ENCODE measurements at places on chromosomes 2 and 18. TPM values are rescaled to one million over a fixed set of nuclear protein-coding genes. Genes with fewer than 3 reads are reported as not detected.

DNA sequence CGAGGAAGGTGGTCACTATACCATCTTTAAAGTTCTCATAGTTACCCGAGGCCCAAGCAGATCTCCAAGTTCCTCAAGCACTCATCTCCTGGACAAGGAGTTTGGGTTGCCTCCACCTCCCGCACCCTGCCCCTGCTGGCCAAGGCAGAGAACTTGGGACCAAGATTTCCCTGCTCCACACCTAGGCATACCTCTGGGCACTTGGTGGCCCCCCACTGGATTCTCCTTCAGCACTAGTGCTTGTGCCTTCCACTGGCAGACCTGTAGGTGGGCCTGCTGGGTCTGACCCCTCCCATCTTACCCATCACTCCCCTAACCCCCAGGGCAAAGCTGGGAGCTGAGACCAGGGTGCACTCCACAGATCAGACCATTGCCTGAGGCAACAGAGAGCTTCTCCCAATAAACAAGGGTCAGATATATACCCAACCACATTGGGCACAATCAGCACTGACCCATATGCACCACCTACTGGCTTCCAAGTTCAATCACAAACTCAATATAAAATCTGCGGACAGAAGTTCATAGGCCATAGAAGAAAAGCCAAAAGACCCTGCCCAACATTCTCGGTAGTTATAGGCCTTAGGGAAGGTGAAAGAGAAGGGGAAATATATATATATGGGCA is 244.2 kb downstream of the EXOC6B start:
- DNase-seq: no peak

DNA sequence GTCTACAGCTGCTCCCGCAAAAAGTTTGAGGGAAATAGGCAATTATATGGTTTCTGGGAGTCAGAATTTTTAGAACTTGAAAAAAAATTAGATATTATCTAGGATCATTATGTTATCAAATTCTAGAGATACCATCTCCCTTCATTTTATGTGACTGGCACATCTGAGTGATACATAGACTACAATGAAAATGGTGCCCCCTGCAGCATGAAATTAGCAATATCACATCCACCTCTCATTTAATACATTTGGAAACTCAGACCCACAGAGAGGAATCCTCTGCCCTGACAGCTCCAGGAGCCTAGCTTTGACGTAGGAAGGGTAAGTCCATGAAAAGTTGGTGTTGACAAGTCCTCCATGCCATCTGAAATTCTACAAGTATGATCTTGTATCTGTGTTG is 381.6 kb downstream of the SUCLG1 start:
- DNase-seq: no peak

DNA sequence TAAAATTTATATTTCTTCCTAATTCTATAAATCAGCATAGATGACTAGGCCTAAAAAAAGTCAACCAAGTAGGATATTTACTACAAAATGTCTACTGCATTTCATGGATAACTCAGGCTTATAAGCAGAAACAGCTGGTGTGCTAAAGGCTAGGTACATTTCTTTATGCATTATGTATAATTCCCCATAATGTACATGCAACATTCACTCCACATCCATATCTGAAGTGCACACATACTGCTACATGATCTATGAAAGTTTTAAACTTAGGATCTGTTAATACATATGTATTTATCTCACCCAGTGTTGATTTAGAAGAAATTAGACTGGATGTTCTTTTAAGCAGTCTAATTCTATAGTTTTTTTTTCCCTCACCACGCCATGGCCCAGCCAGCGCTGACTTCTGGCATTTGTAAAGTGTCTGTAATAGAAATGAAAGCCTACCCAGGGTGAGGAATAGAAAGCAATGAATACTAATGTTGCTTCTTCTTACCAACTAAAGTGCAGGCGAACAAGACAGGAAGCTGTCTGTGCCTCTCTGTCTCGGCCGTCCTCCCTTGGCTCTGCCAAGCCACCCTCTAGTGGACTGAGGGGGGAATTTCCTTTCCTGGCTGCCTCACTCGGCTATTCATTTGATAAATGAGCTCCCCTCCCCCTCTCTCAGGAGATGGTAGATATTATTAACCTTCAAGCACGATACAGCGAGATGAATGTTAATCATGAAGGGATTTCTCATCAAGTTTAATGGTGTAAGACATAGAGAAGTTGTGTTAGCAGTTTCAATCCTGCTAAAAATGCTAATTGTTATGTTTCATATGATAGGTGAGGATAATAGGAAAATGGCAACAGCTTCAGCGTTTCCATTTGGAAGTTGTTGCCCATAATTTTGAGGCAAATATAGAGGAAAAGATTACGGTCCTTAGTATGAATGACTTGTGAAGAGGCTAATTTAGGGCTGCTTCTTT is 384.5 kb downstream of the MTX2 start:
- DNase-seq: peak; percentile 62

DNA sequence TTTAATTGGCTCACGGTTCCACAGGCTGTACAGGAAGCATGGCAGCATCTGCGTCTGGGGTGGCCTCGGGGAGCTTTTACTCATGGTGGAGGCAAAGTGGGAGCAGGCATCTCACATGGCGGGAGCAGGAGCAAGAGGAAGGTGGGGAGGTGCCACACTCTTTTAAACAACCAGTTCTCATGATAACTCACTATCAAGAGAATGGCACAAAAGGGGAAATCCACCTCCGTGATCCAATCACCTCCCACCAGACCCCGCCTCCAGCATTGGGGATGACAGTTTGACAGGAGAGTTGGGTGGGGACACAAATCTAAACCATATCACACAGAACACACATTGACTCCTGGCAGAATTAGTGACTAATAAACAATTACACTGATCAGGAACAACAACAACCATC is 68.6 kb upstream of the ACKR3 start:
- no peak for DNase-seq

DNA sequence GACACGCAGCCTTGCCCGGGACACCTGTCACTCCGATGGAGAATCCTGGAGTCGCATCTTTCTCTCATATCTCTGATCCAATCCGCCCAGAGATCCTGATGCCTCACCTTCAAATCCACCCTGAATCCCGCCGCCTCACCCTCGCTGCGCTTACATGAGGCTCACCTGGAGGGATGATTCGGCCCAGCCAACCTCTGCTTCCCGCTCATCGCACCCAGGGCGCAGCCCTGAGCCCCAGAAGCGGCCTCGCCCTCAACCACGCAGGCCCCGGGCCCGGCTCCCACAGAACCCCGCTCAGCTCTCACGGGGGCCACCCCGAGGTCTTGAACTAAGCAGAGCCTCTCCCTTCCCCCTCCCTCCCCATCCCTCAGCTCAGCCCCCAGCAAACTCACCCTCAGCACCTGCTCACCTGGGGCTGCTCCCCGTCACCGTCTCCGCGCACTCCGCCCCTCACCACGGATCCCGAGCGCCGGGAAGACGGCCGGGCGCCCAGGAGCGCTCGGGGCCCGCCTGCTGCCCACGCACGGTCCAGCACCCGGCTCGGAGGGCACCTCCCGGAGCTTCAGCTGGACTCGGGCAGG is 160.0 kb downstream of the NDUFA10 start:
- no peak for DNase-seq

- no peak for DNase-seq
These were observed 53.0 kb downstream of the CYP26B1 start for GRCh38 chr2:72094701-72095100.

GRCh38 chr2:212646698-212647366 is 108.2 kb upstream of the ERBB4 start:
- peak; percentile 33 for DNase-seq

- DNase-seq: no peak
These were observed 2.5 kb upstream of the ADNP2 start for GRCh38 chr18:80106482-80107051.

GRCh38 chr18:43277164-43277600 is at the start of gene SYT4:
Gene SYT4, minus strand, starts transcription at chr18:43277490. Its CDS starts 209 bp downstream, at chr18:43277281.
- peak; percentile 53 for DNase-seq

DNA sequence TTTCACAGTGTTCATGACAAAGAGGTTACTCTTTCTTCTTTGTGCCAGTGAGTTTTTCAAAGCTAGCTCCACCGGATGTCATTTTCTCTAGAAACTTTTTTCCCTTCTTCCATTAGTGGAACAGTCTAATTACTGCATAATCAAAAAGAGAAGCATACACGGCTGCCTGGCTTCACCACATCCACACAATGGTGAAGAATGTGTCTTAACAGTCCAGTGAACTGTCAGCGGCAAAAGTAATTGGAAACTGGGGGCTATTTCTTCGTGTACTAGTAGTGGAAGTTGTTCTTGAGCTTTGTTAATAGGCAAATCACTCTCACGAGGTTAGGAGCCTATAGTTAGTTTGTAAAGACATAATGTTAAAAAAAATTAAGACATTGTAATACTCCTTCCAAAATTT is 32.9 kb upstream of the PIK3C3 start:
- no peak for DNase-seq

DNA sequence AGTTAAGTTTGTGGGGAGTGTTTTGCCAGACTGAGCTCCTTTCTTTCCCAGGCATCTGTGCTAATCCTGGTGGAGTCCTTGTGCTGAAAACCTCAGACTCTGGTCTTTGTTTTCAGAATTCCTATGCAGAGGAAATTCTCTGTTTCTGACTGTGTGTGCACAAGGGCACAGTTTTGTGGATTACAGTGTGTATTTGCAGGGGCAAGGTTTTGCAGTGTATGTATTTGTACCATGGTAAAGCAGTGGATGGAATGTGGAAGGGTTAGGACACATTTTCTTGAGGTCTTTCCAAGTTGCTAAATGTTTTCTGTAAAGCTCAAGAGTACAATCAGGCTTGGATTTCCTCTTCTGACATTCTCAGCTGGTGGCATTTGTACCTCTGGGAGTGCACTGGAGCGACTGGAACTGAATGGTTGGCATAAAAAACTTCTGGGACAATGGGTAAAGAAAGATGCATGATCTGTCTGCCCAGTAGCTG is 139.5 kb upstream of the RND3 start:
- DNase-seq: peak; percentile 22

GRCh38 chr18:62345909-62346308 is 20.8 kb downstream of the TNFRSF11A start:
- DNase-seq: no peak

DNA sequence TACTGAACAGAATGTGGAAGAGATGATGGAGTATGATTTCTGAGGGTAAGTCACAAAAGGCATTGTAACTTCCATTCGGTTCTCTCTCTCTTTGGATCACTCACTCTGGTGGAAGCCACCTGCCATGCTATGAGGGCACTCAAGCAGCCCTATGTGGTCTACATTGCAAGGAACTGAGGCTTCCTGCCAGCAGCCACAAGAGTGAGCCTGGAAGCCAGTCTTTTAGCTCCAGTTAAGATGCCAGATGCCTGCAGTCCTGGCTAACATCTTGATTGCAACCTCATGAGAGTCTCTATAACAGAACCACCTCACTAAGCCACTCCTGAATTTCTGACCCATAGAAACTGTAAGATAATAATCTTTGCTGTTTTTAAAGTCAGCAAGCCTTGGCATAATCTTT is 935.7 kb downstream of the LRP1B start:
- DNase-seq: no peak

- no peak for DNase-seq
These were observed 97.0 kb downstream of the TTC32 start for GRCh38 chr2:19804639-19805260.

DNA sequence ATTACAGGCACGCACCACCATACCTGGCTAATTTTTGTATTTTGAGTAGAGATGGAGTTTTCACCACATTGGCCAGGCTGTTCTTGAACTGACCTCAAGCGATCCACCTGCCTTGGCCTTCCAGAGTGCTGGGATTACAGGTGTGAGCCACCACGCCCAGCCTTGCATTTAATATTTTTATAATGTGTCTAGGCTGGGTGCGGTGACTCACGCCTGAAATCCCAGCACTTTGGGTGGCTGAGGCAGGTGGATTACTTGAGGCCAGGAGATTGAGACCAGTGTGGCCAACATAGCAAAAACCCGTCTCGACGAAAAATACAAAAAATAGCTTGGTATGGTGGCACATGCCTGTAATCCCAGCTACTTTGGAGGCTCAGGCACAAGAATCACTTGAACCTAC is 3.2 kb downstream of the RPL37A start:
- no peak for DNase-seq

GRCh38 chr2:13522917-13523821 is 806.4 kb downstream of the TRIB2 start:
- DNase-seq: no peak

DNA sequence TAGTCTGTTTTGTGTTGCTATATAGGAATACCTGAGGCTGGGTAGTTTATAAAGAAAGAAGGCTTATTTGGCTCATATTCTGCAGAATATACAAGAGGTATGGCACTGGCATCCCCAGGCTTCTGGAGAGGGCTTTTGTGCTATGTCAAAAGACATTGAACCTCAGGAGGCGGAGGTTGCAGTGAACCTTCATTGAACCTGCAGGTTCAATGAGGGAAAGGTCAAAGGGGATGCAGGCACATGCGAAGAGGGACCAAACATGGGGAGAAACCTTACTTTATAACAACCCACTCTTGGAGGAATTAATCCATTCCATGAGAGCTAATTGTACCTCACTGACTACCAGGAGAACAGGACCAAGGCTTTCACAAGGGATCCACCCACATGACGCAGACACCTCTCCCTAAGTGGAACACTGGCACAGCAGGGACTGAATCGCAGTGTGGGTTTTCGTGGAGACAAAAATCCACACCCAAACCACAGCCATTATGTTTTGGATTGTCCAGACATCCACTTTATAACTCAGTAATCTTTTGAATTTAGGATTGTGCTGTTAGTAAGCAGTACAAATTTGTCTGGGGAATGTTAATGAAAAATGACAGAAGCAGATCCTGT is 4.1 kb upstream of the SERPINB8 start:
- DNase-seq: no peak

The LONRF2 gene
- total RNA-seq: 1.8 TPM

The ACMSD gene
- total RNA-seq: not detected

The LHCGR gene
- total RNA-seq: not detected

The CELF4 gene
- total RNA-seq: not detected

The CDH19 gene
- total RNA-seq: not detected

The EPB41L3 gene
- 28.0 TPM for total RNA-seq

The NT5C1B gene
- not detected for total RNA-seq

The SLC19A3 gene
- total RNA-seq: 1.6 TPM
